8988T (cell line): ENCODE measurements at places on chromosomes 6 and 20.

GRCh38 chr6:157089258-157089657 is 234.1 kb downstream of the TMEM242 start:
- DNase-seq = no peak

DNA sequence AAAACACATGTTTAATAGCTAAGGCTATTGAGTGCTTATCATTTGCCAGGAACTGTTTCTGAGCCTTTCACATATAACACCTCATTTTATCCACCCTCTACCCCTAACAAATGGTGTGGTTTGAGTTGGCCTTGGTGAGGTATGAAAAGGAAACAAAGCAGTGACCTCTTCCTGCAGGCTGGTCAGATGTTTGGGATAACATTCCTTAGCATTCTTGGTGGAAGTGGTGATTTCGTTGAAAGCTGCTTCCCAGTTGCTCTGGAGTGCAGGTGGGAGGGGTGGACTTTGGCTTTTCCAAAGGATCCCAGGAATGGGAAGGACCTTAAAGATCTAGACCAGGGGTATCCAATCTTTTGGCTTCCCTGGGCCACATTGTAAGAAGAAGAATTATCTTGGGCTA is 41.3 kb downstream of the CARMIL1 start:
- no peak for DNase-seq

DNA sequence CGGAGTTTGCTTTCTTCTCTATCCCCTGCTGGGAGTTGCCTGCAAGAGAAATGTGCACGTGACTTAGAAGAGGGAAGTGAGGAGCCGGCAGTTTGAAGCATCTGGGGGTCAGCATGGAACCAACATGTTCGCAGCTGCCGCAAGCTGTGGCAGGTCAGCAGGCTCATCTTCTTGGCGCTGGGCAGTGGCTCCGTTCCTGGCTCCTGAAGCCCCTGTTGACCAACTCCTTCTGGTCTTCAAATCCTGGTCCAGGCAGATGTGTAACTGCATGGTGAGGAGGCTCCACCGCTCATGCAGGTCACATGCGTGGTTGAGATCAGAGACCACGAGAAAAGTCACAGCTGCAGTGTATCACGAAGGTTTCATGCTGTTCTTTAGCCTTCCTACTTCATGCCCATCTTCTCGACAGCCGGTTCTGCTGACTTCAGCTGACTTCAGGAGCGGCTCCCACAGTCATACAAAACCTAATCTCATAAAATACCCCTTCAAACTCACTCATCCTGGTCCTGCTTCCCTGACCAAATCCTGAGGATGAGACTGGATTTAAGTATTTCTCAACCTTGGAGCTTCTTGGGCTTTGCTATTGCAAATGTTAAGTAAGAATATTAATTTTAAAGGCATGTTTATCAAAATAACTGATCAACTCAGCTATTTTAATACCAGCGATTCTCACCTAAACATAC is 44.9 kb upstream of the BCAS1 start:
- DNase-seq = no peak

DNA sequence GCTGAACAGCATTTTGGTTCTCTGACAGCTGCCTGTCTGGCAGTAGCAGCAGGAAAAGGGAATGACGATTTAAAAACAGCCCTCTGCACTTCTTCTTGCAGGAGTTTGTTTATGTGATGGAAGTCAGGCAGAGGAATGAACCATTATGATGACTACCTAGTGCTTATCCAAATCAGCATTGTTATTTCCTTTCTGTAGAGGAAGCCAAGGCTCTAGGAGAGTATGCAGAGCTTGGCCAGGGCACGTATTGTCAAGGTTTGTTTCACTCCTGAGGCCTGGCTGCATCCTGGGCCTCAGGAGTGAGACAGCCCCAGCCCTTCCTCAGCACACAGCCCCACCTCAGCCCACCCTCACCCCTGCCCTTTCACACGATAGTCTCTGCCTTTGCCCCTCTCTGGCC is 68.5 kb downstream of the FAM229B start:
- no peak for DNase-seq

GRCh38 chr6:80460257-80460865 is 353.9 kb downstream of the BCKDHB start:
- DNase-seq = no peak

- no peak for DNase-seq
Measured at GRCh38 chr6:75024828-75025227, 181.0 kb downstream of the COL12A1 start.

DNA sequence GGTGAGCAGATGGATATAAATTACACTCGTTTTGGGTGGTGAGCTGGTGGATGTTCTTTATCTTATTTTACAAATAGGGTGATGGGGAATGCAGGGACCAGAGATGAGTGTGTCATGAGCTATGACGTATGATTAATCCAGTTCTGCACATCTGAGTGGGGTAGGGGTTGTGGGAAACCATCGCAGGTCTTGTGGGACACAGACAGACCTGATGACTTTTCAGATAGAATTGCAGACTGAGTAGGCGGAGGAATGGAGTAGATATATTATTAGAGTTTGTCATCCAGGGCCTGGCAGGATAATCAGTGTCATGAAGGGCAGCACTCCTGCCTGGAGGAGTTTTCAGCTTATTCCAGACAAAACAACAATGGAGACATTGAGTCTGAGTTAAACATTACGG is 12.9 kb upstream of the DSP start:
- DNase-seq = no peak
